ENCODE measurements at places on chromosomes 2 and 18.

- DNase-seq, result no peak
Observed at GRCh38 chr2:45830322-45830721, 178.8 kb downstream of the PRKCE start.

DNA sequence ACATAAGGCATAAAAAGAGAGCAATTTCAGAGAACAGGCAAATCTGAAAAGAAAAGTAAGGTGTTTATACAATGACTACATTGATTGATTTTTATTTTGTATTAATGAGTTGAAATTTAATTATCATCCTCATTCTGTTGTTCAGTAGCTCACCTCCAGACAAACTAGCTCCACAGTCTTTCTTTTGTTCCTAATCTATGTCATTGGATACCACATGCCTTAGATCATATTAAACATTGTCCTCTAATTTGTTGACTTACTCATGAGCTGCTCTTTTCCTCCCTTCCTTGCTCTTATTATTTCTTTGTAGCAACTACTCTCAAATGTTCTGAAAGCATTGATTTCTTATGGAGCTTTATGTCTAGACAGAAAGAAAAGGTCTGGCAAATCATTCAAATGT lies 185.5 kb upstream of the ZSWIM2 start:
- DNase-seq, result no peak

- no peak for DNase-seq
Observed at GRCh38 chr2:73285159-73285739, 971 bp upstream of the FBXO41 start.

DNA sequence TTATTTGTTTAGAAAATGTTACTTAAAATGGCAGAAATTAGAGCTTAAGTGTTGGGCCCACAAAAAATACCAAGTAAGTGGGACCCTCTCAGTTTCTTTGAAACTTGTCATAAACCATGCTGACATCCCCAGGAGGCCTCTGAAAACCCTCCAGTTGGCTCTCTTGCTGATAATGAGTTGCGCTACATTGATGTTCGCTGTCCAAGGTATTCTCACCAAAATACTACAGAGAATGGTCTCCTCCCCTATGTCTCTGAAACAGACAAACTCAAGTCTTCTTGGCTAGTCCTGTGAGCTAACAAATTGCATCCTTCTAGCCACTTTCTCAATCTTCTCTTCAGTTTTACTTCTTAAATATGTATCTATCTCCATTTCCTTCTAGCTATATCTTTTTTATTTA lies 669.4 kb downstream of the IRS1 start:
- no peak for DNase-seq

GRCh38 chr18:61926532-61926931 lies 33.7 kb upstream of the RNF152 start:
- no peak for DNase-seq

Data from sciatic nerve (tissue), 2 donors.